Activated CD8-positive, alpha-beta memory T cell treated with anti-CD3 and anti-CD28 coated beads, Interleukin-2, amount 10 ng/mL, durations not matched to agents 7 days and 5 days (primary cell): ENCODE measurements at places on chromosomes 4 and X. TPM values are rescaled to one million over a fixed set of nuclear protein-coding genes. Genes with fewer than 3 reads are reported as not detected.

DNA sequence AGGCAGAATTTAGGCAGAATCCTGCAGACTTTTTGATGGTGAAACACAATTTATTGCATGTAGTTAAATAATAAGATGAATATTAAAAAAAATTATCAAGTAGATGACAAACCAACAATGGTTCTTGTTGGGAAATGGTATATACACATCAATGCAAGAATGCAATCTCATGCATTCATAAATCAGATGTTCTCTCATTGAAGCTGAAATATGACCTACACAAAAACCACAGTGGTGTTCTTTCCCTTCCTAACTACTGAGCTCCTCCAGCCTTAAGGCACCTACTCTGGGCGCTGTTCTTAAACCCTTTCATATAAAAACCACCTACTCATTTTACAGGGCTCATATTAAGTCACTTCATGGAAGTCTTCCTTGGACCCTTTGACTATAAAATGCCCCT, 64.1 kb downstream of the ANTXR2 start:
- no peak for DNase-seq

DNA sequence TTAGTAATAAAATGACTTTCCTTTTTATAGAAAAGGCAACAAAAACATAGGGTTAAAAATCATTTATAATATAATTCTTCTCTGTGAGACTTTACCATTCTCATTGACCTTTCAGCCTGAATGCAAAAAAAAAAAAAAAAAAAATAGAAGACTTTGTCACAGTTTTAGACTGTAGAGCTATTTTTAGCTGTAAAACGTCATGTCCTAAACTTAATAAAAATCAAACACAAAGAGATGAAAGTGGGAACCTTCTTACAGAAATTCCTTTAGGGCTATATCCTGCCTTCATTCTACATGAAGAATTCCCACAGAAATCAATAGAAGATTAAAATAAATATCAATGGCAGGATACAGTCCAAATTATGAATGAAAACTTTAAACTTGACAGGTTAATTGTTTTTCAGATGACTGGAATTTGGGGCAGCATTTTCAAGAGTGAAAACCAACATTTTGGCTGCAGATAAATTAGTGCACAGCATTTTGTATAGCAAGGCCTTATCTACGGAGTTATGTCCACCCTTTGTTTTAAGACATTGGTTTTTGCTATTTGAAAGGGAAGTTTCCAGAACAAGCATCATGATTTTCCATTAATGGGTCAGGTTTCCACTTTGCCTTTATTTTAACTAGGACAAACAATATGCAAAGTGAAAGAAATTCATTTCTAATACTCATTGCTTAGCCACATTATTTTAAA, 219.5 kb downstream of the SPCS3 start:
- no peak for DNase-seq

Gene CDX4
- not detected for total RNA-seq

Gene ENAM
- not detected for total RNA-seq

DNA sequence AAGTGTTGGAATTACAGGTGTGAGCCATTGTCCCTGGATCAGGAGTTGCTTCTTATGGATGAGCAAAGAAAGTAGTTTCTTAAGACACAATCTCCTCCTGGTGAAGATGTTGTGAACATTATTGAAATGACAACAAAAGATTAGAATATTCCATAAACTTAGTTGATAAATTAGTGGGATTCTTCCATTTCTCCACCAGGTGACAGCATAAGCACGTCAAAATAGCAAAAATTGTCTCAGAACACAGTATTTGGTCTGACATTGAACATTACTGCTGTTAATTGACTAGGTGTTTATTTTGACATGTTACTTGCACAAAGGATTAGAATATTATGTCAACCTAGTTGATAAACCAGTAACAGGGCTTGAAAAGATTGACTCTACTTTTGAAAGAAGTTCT, 21.6 kb downstream of the CLDN34 start:
- DNase-seq, result no peak

GRCh38 chrX:10048707-10049106, 81.5 kb downstream of the CLDN34 start:
- no peak for DNase-seq

Gene MTNR1A
- total RNA-seq, result not detected

- DNase-seq, result no peak
These were observed 708.6 kb upstream of the MAGEB2 start for GRCh38 chrX:29506729-29507128.

DNA sequence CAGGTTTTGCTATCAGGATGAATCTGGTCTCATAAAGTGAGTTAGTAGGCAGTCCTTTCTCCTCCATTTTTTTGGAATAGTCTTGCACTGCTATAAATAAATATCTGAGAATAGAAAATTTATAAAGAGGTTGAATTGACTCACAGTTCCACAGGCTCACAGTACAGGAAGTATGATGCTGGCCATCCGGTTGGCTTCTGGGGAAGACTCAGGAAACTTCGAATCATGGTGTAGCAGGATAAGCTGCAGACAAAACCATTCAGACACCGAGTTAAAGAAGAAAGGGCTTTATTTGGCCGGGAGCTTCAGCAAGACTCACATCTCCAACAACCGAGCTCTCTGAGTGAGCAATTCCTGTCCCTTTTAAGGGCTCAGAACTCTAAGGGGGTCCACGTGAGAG, 348.2 kb downstream of the KCTD8 start:
- no peak for DNase-seq

- no peak for DNase-seq
These were observed 63.4 kb downstream of the CLDN34 start for GRCh38 chrX:10030570-10030969.

GRCh38 chrX:38879631-38880220, 78.5 kb downstream of the MID1IP1 start:
- no peak for DNase-seq

DNA sequence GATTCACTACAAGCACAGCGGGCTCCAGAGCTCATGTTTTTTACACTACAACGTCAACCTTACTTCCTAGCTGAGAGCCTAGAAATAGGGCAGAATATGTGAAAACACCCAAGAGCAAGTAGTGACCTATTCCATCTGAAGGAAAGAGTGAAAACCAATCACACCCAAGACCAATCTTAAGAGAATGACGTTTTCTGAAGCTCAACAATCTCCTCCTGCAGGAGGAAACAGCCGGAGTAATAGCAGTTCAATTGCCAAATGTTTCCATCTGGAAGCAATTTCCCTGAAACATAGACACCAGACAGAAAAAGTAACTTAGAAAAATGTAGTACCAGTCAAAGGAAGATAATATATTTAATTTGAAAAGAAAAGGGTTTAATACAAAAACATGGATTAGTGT, 142.4 kb downstream of the ANXA5 start:
- DNase-seq, result no peak

DNA sequence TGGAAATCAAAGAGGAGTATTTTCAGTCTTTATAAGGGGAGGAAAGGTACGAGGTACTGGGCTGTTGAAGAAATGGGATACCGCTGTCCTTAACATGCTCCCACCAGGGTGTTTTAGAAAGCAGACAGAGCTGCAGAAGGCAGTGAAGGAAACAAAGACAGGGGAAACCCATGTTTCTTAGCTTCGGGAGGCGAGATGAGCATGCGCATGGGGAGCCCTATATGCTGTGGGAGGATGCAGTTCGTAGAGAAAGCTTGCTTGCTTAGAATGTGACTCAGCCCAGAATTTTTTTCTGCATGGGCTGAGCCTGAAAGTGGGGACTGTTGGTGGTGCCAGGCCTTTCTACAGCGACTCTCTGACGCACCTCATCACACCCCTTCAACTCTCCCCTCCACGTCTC, 28.8 kb upstream of the SCOC start:
- DNase-seq, result no peak

Gene TEX13C
- not detected for total RNA-seq

GRCh38 chr4:111630705-111631104, 514.5 kb upstream of the FAM241A start:
- DNase-seq, result no peak

DNA sequence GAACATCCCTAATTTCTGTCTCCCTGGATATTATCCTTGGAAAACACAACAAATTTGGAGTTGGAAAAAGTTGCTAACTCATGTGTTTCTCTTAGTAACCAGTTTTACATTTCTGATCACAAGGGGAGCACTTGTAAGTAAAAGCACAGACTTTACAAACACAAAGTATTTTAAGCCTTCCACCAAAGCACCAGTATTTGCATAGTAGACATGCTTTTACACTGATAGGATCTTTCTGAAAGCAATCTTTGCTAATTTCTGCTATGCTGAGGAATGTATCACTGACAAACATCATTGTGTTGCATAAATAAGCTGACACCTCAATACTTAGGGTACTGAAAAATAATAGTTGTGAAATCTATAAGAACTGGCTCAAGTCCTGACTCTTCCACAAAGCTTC, 100.6 kb downstream of the MID1 start:
- no peak for DNase-seq

DNA sequence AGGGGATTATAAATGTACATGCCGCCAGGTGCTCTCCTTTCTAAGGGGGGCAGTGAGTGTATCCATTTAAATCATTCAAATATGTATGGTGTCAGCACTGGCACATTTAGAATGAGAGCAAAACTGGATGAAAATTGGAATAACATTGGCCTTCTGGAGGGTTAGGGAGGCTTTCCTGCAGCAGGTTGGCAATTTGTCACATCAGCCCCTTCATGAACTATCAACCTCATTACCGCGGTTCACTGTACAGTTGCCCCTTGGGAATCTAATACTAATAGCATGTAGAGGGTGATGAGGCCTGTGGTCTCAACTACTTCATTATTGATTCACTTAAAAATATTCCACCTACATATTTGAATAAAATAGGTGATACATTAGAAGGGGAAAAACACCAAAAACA, 117.9 kb downstream of the PDHA2 start:
- DNase-seq, result no peak
